ENCODE measurements at places on chromosomes 6 and 20.

DNA sequence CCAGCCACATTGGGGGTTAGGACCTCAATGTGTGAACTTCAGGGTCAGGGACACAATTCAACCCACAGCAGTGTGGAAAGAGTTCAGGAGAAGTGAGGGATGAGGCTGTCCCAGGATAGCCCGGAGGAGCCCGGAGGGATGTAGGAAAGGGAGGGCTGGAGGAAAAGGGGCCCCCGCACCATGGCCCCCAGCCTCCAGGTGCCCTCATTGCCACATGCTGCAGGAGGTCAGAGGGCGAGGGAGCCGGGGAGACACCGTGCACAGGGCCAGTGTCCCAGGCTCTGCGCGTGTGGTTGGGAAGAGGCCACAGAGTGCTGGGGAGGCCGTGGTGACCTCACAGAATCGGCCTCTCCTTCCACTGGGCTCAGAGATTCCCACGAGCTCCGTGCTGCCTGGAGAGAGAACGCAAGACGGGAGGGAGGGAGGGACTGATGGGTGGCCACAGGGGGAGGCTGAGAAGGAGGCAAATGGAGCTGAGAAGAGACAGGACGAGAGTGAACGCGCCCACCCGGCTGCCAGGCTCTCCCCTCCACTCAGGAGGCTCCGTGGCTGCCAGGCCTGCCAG lies 215.1 kb downstream of the DLL1 start:
- DNase-seq, result peak; percentile 17

GRCh38 chr20:40991181-40991889 lies 37.3 kb upstream of the TOP1 start:
- DNase-seq, result no peak

GRCh38 chr20:34988191-34988540 lies 32.5 kb downstream of the MYH7B start:
- no peak for DNase-seq

- no peak for DNase-seq
These were observed 5.5 kb downstream of the CASP8AP2 start for GRCh38 chr6:89834884-89835792.

DNA sequence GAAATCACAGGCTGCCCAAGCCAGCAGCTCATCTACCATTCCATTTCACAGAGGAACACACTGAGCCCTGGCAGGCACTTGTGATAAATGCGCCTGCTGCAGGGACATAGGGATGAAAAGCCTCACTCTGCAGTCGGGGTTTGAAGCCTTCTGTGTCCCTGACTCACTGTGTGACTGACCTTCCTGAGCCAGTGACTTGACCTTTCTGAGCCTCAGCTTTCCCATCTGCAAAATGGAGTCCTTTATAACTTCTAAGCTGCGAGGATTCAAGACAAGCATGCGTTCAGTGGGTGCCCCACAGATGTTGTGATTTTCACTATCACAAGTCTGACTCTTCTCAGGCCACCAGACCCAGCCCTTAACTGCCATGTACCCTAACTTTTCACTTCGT lies 5.5 kb downstream of the TGM2 start:
- no peak for DNase-seq

GRCh38 chr6:156826290-156826955 lies 49.2 kb downstream of the ARID1B start:
- peak; percentile 74 for DNase-seq

- no peak for DNase-seq
These were observed 21.3 kb downstream of the GRM1 start for GRCh38 chr6:146050168-146050567.

- DNase-seq, result peak; percentile 87
These were observed 40.8 kb upstream of the ZNFX1 start for GRCh38 chr20:49318430-49319207.

GRCh38 chr6:7848229-7848628 lies 62.4 kb downstream of the TXNDC5 start:
- DNase-seq, result no peak

DNA sequence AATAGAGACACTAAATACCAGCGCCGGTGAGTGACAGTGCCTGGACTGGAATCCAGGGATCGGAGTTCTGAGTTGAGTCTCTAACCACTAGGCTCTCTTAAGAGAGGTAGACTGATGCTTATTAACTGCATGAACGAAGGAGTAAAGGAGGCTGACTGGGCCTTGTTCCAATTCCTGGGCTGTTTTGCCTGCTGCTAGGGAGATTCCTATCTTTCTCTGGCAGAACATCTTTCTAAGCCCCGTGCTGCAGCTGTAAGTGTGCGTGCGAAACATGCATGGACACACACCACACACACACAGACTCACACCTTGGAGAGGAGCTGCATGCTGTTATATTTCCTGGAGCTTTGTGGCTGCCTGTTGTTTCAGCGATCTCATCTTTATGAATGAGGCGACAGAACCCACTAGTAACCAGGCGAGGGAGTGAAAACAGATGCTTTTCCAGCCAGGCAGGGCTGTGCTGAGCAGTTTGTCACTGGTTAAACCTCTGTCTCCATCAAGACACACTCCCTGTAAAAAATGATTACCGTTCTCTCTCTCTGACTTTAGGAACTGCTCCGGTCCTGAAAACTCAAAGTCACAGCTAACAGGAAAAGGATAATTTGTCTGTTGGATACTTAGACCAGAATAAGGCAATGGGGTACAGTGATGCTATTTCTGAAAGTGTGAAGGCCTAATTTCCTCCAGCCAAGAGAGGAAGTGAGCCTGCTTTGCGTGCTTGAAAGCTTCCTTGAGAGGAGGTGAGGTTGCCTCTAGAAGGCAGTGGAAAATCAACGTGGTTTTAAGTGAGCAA lies 157.4 kb upstream of the ZNF217 start:
- no peak for DNase-seq

DNA sequence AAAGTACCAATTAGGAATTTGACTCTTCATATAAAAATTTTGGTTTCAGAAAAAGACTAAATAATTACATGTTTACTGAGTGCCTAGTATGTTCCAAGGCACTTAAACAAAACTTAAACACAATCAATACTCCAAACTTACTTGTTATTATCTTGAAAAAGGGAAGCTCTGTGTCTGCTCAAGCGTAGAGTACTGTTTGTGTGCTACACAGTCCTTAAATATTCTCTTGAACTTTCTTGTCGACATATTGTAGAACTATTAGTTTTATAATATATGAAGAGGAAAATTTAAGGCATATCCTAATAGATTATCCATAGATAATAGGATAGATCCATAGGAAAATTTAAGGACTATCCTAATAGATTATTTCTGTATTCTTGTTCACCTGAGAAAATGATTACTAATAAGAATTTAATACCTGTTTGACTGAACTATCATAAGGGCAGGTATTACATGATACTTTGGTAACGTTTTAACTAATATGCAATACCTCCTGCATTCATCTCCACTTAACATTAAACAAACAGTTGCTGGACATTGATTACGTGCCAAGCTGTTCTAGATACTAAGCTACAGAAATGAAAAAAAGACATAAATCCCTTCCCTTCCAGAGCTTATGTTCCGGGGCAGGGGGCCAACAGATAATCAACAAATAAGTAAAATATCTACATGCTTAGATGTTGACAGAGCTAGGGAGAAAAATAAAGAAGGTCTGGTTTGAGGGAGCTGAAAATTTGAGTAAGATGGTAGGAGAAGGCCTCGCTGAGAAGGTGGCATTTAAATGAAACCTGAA lies 115.2 kb upstream of the BCLAF1 start:
- no peak for DNase-seq

DNA sequence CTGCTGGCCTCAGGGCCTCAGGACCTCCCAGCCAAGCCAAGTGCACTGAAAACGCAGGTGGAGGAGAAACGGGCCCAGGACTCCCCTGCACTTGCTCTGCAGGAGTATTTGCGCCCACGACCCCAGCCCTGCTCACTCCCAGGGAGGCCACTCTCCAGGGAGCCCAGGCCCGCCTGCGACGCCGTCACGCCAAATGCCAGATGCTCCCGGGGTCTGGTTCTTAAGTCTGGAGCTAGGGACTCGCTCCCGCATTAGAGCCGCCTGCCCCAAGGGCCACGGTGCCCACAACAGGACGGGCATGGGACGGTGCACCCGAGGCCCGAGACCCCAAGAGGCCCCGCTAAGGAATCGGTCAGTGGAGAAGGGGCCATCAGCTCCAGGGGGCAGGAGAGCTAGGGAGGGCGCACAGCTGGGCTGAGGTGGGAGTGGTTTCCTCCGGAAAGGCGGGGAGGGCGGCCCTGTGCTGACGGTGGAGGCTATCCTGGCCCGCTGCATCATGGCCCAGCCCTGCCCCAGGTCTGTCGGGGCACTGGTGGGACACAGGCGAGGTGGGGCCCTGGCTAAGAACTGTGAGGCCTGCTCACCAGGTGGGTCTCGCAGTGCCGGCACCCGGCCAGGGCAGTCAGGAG lies 44.1 kb upstream of the CHRNA4 start:
- no peak for DNase-seq

GRCh38 chr6:137870744-137871247 lies 3.7 kb downstream of the TNFAIP3 start:
- DNase-seq, result no peak

- DNase-seq, result no peak
These were observed 47.3 kb downstream of the RNF217 start for GRCh38 chr6:125009578-125009977.

DNA sequence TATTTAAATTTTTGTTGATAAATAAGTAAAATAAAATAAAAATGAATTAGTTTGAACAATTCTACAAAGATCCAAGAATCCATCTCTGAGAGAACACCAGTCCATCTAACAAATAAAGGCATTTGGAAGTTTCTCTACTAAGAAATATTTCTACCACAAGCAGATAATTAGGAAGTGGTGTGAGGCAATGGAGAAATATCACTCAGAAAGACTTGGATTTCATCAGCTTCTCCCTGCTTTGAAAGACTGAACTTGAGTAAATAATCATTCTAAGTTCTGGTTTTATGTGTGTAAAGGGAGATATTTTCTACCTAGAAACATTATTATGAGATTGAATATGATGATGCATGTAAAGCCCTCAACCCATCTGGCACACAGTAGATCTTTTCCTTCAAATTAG lies 17.8 kb upstream of the TCF21 start:
- no peak for DNase-seq

GRCh38 chr6:124671324-124671723 lies 290.9 kb upstream of the RNF217 start:
- DNase-seq, result no peak

GRCh38 chr6:113642714-113643406 lies 214.3 kb upstream of the MARCKS start:
- peak; percentile 56 for DNase-seq

DNA sequence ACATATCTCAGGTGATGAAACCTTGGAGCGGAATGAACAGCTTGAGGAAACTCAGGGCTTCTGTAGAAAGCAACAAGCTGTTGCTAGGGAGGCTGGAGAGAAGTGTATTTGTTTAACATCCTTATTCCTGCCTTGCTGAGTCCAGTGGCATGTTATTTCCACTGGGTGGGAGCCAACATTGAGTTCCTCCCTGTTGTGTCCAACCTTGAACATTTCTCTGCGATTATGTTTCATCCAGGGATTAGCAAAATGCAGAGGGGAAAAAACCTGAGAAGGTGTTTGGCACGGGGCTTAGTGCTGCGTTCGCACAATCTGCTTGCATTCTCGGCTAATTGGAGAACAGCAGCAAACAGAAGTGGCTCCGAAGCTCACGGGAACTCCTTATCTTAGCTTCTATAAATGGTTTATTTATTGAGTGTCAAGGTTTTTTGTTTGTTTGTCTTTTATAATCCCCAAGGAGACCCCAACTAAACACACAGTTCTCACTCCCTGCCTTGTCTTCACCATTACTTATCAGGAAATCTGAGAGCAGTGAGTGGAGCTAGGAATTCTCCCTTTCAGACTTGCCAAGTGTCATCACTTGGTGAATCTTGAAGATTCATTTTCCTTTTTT lies 412.8 kb downstream of the CDC5L start:
- no peak for DNase-seq

DNA sequence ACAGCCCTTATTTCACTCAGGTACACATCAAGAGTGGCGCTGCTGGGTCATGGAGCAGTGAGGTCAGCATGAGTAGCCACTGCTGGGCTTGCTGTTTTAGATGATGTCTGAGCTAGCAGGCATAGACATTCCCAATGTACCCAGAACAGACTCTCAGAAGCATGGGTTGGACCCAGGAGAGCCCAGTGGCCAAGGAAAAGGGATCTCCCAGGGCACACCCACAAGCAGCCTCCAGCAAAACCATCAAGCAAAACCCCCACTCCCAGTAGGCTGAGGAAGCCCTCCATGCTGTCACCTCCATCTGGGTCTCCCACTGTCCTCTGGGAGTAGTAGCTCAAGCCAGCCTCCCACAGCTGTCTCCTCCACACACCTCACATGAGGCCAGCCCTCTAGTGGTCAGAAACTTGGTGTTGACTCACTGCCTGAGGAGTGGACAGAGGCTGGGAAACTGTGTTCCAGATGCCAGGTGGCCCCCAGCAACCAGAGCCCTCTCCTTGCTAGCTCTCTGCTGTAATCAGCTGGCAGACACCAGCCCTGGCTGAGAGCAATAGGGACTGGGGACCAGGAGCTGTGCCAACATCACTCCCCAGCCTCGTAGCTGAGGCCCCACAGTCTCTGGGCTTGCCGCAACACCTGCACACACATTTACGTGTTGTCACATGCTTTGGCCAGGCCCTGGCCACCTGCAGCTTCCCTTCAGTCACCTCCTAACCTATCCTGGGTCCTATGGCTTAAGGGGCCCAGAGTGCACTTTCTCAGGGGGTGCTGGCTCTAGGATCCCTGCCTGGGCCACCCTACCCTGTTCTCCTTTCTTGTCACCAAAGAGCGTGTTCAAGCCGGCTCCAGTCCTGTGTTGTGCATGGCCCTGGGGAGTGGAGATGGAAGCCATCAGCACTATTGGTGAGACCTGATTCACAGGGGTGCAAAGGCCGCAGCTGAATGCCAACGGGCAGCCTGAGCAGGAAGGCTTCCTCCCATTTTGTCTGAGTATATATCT lies 1.9 kb upstream of the AP5S1 start:
- no peak for DNase-seq

DNA sequence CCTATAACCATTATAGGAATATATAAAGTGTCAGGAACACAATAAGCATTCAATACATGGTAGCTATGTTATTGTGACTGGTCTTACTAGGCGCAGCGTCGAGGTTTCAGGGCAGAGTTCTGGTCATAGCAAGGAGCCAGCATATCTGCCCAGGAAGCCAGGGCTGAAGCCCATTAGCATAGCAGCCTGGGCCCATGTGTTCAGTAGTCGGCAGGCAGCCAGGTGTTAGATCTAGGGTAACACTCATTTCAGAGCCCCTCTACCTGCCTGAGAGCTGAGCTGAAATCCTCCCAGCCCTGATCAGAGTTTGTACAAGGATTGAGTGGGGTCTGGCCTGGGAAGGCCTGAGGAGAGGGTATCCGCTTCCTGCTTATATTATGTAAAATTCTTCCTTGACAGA lies 32.1 kb downstream of the C20orf173 start:
- DNase-seq, result no peak

DNA sequence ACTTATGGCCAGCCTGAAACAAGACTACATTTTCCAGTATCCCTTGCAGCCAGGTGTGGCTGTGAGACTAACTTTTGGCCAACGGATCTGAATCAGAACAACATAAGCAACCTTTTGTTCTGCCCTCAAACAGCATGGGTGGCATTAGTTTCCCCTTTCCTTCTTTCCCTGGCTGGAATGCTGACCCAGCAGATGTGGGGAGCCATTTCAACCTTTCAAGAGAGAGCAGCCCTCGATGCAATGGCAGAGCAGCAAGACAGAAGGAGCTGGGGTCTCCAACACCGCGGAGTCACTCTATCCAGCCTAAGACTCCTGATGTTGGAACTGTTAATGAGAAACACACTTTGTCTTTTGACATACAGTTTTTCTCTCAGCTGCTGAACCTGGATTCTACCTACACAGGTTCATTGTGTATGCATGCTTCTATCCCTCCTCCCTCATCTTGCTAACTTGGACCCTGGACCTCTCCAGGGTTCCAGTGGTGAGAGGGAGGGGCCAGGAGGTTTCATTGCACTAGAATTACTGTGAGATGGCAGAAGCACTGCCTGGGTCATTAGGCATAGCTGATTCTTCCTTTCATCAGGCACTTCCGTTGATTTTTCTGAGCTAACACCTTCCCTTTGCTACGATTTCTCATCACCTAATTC lies 28.8 kb upstream of the DDR1 start:
- no peak for DNase-seq

All from upper lobe of left lung (tissue), 6 donors.